Astrocyte (in vitro differentiated cells and primary cell): ENCODE measurements at places on chromosomes 5 and 9.
A peak's percentile ranks its signal among the peaks of the same experiment; 100 is the strongest.

DNA sequence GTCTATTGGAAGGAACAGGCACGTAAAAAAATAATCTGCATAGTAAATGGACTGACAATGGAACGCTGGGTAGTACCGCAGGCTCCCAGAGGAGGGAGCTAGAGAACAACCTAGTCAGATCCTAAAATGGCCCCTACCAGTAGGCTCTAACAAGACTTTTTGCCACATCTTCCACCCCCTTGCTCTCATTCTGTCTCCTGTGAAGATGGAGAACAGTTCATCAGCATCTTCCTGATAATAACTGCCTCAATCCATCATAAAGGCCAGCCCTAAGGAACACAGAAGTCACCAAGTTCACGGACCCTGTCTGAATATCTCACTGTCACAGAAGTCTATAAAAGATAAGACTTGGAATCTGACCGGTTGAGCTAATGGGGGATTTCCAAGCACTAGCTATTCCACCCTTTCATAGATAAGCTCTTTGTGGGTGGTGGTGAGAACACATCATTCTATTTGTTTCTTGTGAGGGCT, 133.4 kb downstream of the SLC1A3 start:
- no peak overlapping the region for H3K4me3 ChIP-seq
- DNase-seq = peak; percentile 29
- no peak overlapping the region for H3K27ac ChIP-seq
- peaks cover 14% of the 10 kb centered on the region for H3K4me1 ChIP-seq
- peaks cover 13% of the 10 kb centered on the region for H3K27me3 ChIP-seq

- H3K4me1 ChIP-seq = no peaks in the 10 kb centered on the region
- no peak for DNase-seq
- H3K4me3 ChIP-seq = no peak overlapping the region
- H3K27me3 ChIP-seq = peaks cover 28% of the 10 kb centered on the region
- H3K36me3 ChIP-seq = no peaks in the 10 kb centered on the region
- H3K27ac ChIP-seq = no peak overlapping the region
Observed at GRCh38 chr9:21251638-21252037, 11.8 kb upstream of the IFNA14 start.

DNA sequence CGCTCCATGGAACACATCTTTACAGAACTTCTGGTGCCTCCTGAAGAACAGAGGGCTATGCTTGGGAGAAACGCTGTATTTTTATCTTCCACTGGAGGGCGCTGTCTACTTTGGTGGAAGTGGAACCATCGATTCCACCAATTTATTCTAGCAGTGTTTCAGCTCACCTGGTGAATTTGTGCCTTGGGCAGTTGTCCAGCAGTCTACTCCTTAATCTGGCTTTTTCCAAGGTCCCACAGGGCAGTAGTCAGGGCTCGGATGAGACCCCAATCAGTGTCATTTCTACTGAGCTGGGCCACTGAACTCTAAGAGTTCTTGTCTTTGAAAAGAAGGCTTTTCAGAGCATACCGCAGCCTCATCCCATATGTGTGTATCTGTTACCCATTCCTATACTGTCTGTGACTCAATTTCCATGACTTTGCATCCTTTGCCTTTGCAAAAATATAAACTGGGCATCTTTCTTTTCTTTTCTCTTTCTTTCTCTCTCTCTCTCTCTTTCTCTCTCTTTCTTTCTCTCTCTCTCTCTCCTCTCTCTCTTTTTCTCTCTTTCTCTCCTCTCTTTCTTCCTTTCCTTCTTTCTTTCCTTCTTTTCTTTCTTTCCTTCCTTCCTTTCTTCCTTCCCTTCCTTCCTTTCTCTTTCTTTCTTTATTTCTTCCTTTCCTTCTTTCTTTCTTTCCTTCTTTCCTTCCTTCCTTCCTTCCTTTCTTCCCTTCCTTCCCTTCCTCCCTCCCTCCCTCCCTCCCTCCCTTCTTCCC, 138.4 kb upstream of the ZNF618 start:
- H3K27ac ChIP-seq = no peak overlapping the region
- peaks cover 18% of the 10 kb centered on the region for H3K27me3 ChIP-seq
- DNase-seq = peak; percentile 22
- no peaks in the 10 kb centered on the region for H3K36me3 ChIP-seq
- H3K4me1 ChIP-seq = peaks cover 4% of the 10 kb centered on the region

DNA sequence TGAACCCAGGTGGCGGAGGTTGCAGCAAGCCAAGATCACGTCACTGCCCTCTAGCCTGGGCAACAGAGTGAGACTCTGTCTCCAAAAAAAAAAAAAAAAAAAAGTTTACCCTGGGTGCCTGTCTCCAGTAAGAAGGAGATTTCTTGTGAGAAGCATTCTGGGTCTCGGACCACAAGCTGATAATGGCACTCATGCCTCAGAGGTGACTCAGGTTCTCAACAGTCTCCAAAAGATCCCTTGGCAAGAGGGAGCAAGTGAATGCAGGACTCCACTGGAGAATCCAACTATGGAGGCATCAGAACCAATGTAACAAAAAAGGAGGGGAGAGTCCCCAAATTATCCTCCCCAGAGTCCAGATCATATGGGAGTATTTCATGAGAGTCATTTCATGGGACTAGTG, 106.0 kb upstream of the LRRTM2 start:
- peak overlapping the region; percentile 19 for H3K27ac ChIP-seq
- peak; percentile 91 for DNase-seq
- peaks cover 38% of the 10 kb centered on the region for H3K4me1 ChIP-seq
- no peaks in the 10 kb centered on the region for H3K27me3 ChIP-seq

DNA sequence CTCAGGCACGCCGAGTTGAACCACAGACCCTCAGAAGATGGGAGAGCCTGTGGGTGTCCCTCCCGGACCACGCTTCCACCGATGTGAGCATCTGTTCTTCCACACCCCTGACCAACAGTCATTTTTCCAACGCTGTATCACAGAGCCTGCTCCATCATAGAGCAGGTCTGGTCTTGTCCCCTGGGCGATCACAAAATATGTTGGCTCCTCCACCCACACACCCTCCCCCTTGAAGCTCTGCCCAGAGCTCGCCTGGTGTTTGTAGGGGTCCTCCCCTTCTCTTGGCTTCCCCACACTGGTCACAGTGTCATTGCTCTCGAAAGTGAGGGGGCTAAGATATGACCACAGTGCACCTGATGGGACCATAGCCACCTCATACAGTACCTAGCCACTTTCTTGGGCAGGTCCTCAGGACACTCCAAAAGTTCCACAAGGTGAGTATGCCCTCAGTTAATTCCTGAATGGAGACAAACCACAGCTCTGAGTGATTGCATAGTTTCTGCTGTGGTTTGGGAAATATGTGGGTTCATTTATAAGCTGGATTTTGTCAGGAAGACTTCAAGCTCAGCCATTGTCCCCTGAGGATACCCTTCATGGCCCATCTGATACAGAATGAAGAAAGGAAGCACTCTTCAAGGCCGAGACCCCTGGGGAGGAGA, 3.5 kb upstream of the ZNF618 start:
- no peak overlapping the region for H3K4me3 ChIP-seq
- H3K27me3 ChIP-seq = peaks cover 2% of the 10 kb centered on the region
- no peaks in the 10 kb centered on the region for H3K4me1 ChIP-seq

DNA sequence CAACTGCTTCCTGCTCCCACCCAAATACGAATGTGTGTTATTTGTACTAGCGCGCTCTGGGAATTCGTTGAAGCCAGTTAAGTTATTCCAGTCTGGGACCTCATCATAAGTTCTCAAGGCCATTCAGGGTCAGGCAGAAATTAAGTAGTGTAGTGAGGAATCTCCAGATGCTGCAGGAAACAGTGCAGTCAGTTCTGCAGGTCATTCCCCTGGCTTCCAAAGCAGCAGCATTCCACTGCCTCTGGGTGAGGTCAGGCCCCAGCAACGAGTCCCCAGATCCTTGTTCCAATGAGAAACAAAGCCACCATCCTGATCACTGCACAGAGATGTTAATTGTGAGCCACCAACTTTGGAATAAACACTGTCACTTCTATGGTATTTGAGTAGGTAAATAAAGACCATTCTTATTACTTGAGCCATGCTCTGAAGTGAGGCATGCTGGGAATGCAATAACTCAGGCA, 33.1 kb downstream of the SVEP1 start:
- H3K36me3 ChIP-seq = no peaks in the 10 kb centered on the region
- no peak overlapping the region for H3K27ac ChIP-seq
- peaks cover 11% of the 10 kb centered on the region for H3K4me1 ChIP-seq
- no peak for DNase-seq

GRCh38 chr5:121979691-121980090, 17.9 kb downstream of the SRFBP1 start:
- no peaks in the 10 kb centered on the region for H3K4me1 ChIP-seq
- H3K4me3 ChIP-seq = no peak overlapping the region
- H3K27ac ChIP-seq = no peak overlapping the region
- peaks cover 6% of the 10 kb centered on the region for H3K36me3 ChIP-seq
- no peak for DNase-seq
